ENCODE measurements at places on chromosomes 7 and 10. TPM values are rescaled to one million over a fixed set of nuclear protein-coding genes. Genes with fewer than 3 reads are reported as not detected.

EN2 gene
- total RNA-seq, result 0.23 TPM

DKK1 gene
- total RNA-seq, result 5.3 TPM

KMT2E gene
- total RNA-seq, result 197 TPM

ABCB4 gene
- total RNA-seq, result 2.3 TPM

MRC1 gene
- 3.0 TPM for total RNA-seq

RHEB gene
- total RNA-seq, result 101 TPM

IFIT1B gene
- total RNA-seq, result 0.92 TPM

PRPF18 gene
- total RNA-seq, result 40.1 TPM

PRLHR gene
- 1.2 TPM for total RNA-seq

ZNF117 gene
- total RNA-seq, result 38.8 TPM

EVX1 gene
- not detected for total RNA-seq

HGF gene
- total RNA-seq, result 2.5 TPM

TRIM50 gene
- not detected for total RNA-seq

COL13A1 gene
- 1.8 TPM for total RNA-seq

CFAP43 gene
- 27.7 TPM for total RNA-seq

FAM237B gene
- total RNA-seq, result 0.23 TPM

CEP55 gene
- total RNA-seq, result 4.6 TPM

AZGP1 gene
- not detected for total RNA-seq

ATP6V0A4 gene
- total RNA-seq, result 0.69 TPM

PON1 gene
- total RNA-seq, result 1.2 TPM

TMEM229A gene
- 4.6 TPM for total RNA-seq

WDR86 gene
- total RNA-seq, result 21.2 TPM

INSIG1 gene
- total RNA-seq, result 75.0 TPM

ADAMTS14 gene
- 0.23 TPM for total RNA-seq

AQP1 gene
- total RNA-seq, result 7.6 TPM

GCK gene
- 13.8 TPM for total RNA-seq

TMEM139 gene
- 0.46 TPM for total RNA-seq

LRRN3 gene
- total RNA-seq, result 140 TPM

CH25H gene
- 1.2 TPM for total RNA-seq

CDC14C gene
- total RNA-seq, result not detected

CTAGE4 gene
- total RNA-seq, result 1.2 TPM

NUTM2E gene
- total RNA-seq, result 0.46 TPM

GATA3 gene
- total RNA-seq, result 0.69 TPM

BLVRA gene
- 16.8 TPM for total RNA-seq

All from diencephalon (tissue), 1 donor.